Skin of body (tissue), 3 donors: ENCODE measurements at places on chromosomes 7 and 10.

DNA sequence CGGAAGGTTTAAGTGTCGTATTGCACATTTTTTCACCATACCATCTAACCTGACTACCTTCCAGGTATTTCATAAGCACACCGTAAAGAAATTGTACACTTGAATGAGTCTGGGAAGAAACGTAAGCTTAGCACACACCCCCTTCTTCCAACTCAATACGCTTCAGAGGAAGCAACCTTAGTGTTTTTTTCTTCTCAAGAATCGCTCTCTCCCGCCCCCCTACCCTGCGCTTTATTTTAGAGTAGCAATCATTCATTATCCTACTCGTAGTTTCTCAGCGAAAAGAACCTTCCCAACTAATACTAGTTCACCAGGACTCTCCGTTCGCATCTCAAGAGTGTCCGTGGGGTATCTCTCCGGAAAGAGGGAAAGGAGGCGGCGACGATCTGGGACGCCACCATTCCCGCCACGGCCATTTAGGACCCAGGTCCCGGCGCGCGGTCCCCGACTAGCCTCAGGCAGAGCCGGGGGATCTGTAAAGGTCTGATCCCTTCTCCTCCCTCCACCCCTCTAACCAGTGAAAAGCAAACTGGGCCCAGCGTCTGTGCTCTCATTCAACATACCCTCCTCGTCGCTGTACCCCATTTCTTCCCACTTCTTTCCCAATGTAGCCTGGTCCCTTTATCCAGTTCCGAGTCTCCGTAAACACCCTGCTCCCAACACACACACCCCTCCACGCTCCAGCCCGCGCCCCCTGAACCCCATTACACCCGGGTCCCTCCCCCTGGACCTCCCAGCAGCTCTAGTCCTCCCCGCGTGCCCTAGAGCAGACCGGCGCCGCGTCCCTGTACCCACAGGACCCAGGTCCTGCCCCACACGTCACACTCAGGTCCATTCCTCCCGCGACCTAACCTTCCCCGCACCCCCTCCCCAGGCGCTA is 16.0 kb downstream of the MYOZ1 start:
- no peak for DNase-seq

DNA sequence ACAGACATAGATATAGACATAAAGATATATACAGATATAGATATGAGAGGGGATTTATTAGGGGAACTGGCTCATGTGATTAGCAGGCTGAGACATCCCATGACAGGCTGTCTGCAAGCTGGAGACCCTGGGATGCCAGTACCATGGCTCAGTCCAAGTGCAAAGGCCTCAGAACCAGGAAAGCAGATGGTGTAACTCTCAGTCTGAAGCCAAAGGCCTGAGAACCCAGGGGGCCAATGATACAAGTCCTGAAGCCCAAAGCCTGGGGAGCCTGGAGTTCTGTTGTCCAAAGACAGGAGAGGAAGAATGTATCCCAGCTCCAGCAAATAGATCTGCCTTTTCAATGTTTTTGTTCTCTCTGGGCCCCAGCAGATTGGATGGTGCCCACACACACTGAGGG is 5.5 kb downstream of the NCOA4 start:
- DNase-seq: no peak

DNA sequence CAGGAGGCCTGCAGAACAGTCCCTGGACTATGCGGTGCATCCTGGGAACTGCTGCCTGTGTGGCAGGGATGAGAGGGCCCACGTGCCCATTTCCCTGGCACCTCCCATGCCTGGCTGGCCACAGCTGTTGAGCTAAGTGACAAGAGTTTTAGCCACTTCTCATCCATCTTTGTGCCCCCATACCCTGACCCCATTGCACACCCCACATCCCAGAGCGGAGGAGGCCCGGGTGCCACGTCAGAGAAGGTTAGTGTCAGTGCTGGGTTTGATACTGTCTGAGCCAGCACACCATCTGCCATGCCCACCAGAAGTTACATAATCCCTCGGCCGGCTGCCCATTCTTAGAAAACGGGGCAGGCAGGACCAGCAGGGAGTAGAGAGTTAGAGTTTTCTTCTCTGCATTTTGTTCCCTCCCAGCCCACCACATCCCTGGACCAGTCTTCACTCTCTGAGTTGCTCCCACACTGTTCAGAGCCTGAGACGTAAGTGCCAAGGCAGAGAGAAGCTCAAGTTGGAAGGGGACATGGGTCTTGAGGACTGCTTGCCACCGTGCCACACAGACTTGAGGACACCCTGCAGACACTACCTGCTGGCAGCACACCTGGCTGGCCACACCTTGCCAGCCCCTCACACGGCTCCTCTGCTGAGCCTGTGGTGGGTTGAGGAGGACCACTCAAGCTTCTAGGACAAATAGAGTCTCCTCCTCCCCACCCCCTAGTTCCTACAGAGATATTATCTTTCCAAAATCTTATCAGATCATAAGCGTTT is 13.1 kb downstream of the UNC5B start:
- DNase-seq: no peak

DNA sequence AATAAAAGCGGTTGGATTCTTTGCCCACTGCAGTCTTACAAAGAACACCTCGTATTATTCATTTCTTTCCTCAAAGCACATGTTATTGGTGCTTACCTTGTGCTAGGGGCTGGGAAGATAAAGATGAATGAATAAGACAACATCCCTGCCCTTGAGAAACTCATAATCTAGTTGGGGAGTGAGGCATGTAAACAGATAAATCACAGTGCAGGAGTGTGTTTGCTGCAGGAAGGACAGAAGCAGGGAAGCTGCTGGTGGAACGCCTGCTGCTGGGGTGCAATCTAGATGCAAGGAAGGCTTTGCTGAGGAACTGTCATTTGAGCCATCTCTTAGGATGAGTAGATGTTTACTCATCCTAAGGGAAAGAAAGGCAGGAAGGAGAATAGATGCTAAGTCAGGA is 135.6 kb downstream of the TMEM178B start:
- no peak for DNase-seq

DNA sequence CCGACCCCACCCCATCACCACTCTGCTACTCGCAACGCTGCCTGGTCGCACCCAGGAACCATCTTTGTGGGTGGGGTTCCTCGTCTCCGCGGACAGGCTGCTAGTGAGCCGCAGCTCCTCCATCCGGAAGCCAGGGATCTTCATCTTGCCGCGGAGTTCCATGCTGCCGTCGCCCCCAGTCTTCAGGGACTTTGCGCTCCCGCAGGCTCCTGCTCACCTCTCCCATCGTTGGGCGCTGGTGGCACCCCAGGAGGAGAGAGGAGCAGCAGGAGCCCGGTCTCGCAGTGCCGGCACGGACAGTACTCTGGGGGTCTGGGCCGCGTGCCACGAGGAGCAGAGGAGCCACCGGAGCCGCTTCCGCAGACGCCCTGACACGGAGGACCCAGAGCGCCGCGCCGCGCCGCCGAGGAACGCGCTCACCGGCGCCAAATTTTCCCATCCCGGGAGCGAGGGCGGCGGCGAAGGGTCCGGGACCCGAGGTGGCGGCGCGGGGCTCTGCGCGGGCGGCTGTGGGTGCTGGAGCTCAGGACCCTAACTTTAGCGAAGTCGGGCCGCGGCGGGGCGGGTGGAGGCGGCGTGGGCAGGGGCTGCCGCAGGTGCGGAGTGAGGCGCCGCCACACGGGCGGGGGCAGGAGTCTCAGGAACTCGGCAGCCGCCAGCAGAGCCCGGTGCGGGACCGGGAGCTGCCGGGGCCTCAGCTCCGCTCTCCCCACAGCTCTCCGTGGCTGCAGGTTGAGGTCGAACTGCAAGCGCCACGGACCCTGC is 750.1 kb upstream of the SORCS1 start:
- DNase-seq: no peak

- DNase-seq: no peak
Measured at GRCh38 chr7:77181015-77181595, 18.5 kb downstream of the FGL2 start.

DNA sequence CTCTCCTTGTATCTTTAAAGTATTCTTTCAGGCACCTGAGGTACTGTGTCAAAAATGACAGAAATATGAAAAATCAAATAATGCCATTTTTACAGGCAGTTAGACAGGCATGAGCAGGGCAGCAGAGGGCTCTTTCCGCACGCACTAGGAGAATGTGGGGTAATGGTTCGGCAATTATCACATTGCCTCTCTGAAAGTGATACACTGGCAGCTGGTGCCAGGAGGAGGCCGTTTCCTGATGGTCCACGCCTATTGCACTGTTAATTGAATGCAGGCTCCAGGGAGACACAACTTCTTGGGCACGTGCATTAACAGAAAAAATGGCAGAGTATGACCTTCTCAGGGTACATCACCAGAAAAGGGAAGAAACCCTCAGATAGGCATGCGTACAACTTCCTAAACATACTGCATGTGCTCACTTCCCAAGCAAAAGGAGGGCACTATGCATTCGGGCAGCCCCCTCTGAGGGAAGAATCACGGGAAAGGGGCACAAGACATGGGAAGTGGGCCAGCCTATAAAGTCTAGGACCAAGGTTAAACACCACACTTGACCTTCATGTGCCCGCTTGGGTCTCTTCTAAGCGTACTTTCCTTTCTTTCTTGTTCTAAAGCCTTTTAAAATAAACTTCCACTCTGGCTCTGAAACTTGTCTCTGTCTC is 161.7 kb downstream of the TNS3 start:
- no peak for DNase-seq

DNA sequence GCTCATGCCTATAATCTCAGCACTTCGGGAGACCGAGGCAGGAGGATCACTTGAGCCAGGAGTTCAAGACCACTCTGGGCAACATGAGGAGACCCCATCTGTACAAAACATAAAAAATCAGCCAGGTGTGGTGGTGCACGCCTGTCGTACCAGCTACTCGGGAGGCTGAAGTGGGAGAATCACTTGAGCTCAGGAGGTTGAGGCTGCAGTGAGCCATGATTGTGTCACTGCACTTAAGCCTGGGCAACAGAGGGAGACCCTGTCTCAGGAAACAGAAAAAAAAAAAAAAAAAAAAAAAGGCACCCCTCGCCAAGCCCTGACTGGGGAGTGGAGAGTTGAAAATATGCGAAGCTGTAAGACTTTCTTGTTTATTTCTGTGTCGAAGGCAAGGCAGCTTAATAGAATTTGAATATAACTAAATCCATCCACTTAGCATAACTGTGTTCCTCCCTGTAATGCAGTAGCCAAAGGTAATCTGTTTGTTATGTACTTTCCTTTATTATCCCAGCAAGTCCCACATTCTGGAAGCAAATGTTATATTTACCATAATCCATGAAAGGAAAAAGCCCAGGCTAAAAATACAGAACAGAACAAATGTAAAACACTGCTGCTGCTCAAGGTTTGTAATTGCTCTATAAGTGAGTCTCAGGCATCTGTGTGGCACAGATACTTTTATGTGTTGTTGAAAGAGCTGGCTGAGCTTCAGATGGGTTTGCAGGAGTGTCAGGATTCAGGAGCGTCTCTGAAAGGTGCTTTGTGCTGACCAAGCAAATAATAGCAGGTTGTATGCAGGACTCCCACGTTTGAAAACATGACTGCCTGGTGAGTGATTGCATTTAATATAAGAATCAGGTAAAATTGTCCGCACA is 127.2 kb downstream of the CELF2 start:
- DNase-seq: no peak

- peak; percentile 15 for DNase-seq
Measured at GRCh38 chr7:105943486-105943885, 19.6 kb upstream of the CDHR3 start.

- no peak for DNase-seq
Measured at GRCh38 chr7:134212576-134213546, 85.7 kb downstream of the LRGUK start.

DNA sequence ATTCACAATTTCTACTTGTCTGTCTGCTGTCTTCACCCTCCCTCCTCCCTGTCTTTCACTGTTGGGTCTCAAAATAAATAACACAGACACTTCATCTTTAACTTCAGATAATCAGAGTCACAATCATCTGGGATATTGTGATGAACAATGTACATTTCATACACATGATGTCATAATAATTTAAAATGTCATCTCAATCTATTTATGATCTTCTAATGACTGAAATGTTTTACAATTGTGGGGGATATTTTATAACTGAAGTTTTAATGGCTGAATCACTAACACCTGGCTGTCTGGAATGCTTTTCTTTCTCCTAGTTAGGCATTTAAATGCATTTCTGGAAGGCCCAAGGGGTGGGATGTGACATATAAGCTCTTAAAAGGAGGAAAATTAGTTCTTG is 859.8 kb downstream of the LRMDA start:
- DNase-seq: no peak

- DNase-seq: peak; percentile 30
Measured at GRCh38 chr10:69662173-69662877, 32.3 kb downstream of the FAM241B start.

DNA sequence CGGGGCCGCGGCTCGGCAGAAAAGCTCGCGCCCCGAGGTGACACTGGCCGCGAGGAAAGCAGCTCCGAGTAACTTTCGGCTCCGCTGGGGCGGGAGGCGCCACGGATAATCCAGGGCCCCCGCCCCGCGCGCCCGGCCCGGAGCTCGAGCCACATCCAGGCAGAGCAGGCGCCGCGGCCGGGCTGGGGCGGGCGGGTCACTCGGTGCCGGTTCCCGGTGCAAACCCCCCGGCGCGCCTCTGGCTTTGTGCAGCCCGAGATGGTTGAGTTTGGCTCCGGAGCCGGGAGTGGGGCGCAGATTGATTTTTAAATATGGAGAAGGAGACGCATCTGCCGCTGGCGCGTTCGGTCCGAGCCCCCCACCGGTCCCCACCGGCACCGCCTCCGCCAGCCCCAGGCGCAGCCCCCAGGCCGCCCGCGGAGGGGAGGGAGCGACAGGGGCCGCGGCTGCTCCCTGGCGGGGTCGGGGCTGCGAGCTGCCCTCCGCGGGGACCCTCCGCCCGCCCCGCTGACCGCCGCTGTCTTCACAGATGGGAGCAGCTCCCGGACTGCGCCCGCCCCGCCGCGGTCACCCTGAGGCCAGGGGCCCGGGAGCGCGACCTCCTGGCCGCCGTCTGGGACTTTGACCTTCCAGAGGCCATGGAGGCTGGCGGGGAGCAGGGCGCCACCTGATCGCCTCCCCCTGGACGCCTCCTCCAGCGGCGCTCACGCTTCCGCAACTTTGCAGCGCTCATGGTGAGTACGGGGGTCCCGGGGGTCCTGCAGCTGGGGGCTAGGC is 643 bp downstream of the ADGRA1 start:
- DNase-seq: no peak

DNA sequence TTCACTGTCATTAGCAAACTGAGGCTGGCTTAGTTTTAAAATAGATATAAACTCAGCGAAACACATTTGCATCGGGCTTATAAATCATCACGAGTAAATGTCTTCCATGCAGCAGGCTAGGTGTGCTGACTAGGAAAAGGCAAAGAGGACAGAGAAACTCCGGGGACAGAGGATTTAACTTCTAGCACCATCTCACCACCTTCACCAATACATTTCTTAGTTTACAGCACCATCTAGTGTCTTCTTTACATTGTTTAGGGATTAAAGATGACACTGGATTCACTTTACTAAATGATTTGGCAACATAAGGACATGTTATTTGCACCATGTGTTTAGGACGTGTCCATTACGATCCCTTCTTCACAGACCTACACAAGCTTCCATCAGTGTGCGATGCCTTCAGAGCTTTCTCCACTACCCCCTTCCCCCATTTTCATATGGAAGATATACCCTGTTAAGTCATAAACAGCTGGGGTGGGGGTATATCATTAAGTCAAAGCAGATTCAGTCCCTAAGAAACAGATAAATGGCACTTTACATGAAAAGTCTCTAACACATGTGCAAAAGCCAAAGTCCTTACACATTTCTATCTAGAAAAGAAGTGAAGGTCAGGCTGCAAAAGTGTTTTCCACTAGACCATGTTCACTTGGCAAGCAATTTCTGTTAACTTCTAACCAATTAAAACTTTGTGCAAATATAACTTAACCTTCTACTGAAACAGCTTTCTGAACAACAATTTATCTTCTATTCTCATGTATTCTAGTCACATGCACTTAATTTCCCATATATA is 103.3 kb downstream of the GRB10 start:
- peak; percentile 80 for DNase-seq

- DNase-seq: no peak
Measured at GRCh38 chr10:111186358-111186757, 109.5 kb downstream of the ADRA2A start.
